ENCODE measurements at places on chromosomes 11 and 22.

- peak; percentile 74 for DNase-seq
These were observed 18.4 kb downstream of the B3GAT1 start for GRCh38 chr11:134393638-134394037.

GRCh38 chr11:130434521-130435223 lies 6.3 kb upstream of the ADAMTS8 start:
- peak; percentile 87 for DNase-seq

- DNase-seq, result no peak
These were observed 4.9 kb upstream of the NUDT8 start for GRCh38 chr11:67634366-67635230.

DNA sequence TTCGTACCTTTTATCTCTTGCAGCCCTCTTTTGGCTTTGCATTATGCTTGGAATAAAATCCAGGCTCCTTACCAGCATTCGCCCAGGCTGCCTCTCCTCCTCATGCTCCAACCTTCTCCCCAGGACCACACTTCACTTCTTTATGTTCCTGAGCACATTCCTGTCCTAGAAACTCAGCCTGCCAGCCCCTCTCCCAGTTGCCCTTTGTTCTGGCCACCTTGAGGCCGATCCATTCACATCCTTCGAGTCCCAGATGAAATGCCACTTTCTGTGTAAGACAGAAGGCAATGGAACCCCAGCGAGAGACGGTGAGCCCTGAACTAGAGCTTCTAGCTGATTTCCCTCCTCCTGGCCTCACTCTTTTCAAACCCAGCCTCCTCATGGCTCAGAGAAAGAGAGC lies 73.0 kb upstream of the NTM start:
- DNase-seq, result no peak

DNA sequence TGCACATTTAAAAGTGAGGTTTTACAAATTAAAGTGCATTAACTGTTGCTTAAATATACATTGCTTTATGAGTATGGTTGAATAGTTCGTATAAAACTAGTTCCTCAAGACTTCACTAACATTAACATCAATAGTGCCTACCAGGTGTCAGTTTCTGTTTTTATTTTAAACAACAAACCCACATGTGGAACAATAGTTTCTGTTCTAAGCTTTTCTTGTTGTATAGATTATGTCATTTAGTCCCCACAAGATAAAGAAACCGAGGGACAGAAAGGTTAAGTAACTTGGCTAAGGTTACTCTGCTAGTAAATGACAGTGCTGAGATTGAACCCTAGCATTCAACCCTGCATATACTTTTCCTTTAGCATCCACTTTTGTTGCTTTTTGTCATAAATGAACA lies 41.4 kb upstream of the ST14 start:
- DNase-seq, result no peak

- no peak for DNase-seq
These were observed 82.5 kb upstream of the SORL1-AS1 start for GRCh38 chr11:121535129-121535796.

DNA sequence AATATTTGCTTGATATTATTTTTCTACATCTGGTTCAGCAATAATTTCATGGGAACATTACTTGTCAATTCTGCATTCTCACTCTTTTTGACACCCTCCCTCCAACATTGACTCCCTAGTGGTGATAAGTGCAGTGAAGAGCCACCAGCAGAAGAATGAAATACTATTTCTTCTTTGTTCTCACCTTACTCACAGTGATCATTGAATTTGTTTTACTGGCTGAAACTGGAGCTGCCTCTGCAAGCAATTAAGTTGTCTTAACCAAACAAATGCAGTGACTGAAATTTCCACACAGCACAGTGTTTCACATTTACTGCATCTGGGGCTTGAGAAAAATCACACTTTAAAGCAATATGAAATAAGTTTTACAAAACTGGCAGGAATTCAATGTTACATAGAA lies 189.8 kb downstream of the JRKL start:
- no peak for DNase-seq

DNA sequence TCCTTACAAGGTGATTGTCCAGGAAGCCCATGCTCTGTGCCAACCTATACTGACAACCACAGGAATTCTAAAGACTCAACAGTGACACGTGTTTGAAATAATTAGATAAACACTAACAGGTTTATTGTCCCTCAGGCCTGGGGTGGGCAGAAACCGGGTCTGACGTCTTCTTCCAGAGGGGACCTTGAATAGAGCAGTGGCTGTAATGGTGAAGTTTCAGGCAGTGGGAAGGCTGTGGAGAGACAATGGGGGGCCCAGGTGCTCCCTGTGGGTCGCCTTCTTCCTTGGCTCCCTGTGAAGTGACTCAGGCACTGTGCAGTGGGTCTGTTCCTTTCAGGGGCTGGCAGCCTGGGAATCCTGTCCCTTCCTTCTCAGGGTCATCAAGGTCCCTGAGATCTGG lies 54.6 kb downstream of the OTOG start:
- no peak for DNase-seq

DNA sequence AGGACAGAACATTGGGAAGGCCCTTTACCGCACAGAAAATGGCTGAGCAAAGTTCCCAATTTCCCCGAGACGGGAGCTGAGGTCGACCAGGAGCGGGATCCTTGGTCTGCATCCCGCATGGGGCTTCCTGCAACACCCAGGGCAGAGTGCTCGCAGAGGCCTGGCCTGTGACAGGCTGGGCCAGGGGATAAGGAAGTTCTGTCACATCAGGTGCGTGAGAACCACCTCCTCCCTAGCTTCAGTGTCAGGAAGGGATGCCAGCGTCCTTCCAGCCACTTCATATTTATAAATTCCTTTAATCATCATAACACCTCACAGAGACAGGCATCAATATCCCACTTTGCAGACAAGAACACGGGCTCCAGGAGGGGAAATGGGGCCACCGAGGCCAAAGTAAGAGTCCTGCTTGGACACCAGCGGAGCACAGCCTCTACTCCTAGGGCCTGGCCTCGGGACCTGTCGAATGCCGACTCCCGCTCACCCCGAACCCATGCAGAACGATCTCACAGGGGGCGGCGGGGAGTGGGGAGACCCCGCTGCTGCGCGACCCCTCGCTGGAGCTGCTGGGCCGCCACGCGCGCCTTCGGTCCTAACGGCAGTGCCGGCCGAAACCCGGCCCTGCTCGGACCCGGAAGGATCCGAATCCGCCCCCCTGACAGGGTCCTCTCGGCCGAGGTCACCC lies 532 bp downstream of the BET1L start:
- no peak for DNase-seq

DNA sequence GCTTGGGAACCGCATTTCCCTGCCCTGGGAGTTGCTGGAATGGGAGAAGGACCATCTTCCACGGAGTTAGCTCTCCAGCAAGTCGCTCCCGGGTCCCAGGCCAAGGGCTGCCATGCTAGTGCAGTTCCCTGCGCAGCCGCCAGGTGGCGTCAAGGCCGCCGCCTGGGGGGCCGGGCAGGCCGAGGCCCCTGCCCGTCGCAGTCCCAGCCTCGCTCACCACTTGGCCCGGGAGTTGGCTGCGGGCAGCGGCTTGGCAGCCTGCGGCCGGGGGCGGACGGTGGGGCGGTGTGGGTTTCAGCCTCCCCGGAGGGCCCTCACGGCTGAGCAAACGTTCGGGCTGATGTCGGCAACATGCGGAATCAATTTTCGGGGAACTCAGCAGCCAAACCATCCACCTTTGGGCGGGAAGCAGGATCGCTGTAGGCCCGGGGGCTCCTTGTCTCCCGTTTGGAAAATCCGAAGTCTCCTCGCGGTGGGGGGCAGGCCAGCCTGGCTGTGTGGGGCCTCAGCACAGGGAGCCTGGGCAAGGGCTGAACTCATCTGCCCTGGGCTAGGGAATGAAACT lies 415.1 kb downstream of the SOX6 start:
- DNase-seq, result no peak

DNA sequence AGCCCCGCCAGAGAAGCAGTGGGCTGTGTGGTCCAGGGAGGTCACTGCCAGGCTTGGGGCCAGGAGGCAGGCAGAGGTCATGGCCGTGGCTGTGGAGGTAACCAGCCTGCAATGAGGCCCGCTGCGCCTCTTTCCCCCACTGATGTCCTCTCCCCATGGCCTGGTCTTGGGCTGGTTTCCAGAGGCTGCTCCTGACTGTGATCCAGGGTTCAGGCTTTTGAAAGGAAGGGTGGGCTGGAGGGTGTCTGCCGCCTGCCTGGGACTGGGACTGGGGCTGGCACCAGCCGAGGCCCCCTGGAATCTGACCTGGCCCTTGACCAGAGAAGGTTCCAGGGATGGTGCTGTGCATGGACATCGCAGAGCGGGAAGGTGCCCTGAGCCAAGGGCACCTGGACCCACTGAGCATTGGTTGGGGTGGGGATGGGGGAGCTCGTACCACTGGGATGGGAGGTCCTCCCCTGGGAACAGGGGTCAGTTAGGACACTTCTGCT lies 59.6 kb upstream of the THY1 start:
- DNase-seq, result no peak

DNA sequence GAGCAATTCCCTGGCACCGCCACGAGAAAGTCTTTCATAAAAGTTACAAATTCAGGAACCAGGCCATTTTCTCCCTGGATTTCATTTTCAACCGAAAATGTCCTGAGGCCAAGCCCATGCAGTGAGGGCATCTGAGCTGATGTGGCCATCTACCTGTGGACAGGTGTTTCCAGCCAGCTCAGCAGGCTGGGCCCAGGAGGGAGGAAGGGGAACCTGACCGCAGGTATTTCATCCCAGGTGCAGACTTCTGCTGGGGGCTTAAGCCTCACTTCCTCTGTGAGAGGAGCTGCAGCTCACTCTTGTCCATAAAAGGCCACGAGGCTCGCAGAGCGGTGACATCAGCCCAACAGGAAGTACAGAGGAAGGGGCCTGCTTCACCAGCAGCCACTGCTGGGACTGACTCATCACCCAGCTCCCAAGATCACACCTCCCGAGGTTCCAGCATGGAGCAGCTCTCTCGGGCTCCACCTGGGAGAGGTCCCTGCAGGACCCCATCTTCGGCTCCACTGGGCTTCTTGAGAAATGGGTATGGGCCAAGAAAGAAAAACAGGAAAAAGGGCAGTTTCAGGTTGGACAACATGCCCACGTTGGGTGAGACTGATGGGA lies 56.4 kb downstream of the MYH9 start:
- no peak for DNase-seq

DNA sequence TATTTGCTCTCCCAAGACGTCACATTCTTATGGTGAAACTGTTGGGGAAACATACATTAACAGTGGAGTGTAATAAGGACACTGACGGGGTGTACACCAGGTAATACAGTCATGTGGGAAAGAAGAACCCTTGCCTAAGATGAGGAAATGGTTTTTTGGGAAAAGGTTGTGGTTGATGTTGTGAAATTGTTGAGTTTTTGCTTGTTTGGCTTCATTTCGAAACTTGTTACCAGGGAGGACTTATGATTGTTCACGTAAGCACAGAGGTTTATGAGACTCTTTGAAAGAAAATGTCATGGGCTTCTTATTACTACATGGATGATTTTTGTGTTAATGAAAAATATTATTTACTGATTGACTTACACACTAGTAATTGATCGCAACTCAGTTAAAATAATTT lies 16.8 kb downstream of the ANO3 start:
- DNase-seq, result no peak

GRCh38 chr11:76763573-76764346 lies 19.4 kb upstream of the TSKU start:
- peak; percentile 34 for DNase-seq

- DNase-seq, result no peak
These were observed 889.5 kb downstream of the JRKL start for GRCh38 chr11:97279341-97279740.
